Right renal pelvis (tissue), 4 donors: ENCODE measurements at places on chromosomes 3 and 15.

GRCh38 chr15:70407336-70407670, 309.6 kb upstream of the TLE3 start:
- no peak for DNase-seq

- no peak for DNase-seq
Measured at GRCh38 chr3:14890476-14890875, 56.9 kb upstream of the NR2C2 start.

DNA sequence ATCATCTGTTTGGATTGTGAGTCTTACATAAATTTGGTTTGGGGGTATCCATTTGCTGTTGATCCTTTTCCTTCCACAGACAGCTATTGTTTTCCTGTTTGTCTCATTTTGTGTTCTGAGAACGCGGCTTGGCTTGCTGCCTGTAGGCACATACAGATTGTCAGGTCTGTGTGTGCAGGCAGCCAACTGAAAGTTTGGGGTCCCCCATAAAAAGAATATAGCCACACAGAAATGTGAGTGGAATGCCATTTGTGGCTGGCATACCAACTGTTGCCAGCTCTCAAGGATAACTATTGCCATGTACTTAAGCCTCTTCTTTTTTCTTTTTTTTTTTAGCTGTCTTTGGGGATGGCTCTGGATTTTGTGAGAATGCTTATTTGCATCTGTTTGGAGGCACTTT, 1308.0 kb downstream of the ROBO1 start:
- no peak for DNase-seq

DNA sequence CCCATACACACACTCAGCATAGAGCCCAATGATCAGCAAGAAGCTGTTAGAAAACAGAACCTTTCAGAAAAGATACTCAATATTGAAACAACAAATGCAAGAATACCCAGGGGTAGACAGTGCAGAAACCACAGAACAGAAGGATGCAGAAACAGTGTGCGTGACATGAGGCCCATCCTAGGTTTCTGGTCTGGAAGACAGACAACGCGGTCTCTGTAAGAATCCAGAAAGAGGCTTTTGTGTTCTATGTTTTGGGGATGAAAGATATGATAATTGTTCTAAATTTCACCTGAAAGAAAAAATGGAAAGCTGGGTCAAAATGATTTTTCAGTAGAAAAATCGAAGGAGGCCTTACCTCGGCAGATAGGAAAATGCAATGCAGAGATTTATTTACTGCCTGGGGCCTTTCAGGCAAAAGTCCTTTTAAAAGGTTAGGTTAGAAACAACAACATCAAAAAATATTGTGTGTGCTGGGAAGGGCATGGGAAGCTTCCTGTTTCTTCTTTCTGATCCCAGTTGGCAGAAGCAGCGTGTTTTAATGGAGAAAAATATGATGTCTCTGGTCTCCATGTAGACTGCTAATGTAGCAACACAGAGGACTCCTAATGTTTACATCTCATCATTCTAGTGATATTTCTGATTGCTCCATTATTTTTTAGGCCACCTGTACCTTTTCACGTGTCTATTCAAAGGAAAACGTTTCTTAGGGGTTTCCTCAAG, 17.0 kb downstream of the SYNM start:
- DNase-seq: no peak

DNA sequence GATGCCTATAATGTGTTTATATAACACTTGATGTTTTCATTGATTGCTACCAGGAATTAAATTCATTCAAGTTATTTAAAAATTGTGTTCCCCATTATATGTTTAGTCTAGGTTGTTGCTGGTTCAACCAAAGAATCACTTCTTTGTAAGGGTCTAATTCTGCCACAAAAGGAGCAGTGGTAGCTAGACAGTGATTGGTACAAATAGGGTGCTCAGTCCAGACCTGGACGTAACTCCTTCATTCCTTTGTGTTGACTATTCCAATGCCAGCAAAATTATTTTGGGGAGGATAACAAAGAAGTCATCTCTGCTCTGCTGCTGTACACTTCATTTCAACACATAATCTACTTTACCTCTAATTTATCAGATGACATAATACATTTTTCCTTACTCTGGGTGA, 1.2 kb downstream of the CHMP2B start:
- no peak for DNase-seq

DNA sequence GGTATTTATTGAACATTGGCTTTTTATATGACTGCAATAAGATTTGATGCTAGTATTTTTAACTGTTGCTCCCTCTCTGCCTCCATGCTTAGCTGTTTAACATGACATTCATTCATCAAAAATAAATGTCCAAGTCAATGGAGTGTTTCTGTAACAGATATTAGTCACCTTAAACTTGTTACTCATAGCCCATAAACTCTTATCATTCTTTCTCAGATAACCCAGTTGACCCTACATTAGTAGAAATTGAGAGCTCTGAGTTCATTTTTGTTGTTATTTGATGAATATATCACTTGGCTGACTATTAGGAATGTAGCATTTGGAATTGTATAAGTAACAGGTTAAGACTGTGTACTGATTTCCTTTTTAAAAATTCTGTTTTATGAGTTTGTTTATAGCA, 201.1 kb downstream of the UBE2E2 start:
- no peak for DNase-seq

DNA sequence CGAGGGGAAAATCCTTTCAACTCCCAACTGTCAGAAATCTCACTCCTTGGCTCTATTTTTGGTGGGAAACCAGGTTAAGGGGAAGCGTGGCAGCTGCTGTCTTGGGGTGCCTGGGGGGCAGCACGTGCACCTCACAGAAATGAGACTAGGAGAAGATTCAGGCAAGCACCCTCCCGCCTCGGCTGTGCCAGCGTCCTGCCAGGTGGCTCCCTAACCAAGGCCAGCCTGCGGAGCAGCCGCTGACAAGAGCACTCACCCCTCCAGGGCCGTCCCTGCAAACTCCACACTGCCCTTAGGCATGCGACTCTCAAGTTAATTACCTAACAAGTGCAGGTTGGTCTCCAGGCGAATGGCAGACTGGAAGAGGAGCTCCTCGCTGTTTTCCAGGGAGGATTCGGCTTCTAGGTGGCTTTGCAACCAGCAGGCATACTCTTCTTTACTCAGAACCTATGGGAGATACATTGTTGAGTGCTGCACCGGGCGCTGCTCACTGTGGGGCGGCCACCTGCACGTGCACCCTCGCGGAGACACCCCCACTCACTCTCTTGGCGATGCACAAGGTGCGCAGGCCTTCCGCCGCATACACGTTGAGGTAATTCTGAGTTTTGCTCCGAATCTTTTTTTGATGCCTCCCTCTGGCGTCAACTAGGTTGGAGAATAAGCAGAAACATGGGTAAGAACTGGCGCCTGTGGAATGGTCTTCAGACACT, 155.3 kb downstream of the ATP10A start:
- DNase-seq: no peak

DNA sequence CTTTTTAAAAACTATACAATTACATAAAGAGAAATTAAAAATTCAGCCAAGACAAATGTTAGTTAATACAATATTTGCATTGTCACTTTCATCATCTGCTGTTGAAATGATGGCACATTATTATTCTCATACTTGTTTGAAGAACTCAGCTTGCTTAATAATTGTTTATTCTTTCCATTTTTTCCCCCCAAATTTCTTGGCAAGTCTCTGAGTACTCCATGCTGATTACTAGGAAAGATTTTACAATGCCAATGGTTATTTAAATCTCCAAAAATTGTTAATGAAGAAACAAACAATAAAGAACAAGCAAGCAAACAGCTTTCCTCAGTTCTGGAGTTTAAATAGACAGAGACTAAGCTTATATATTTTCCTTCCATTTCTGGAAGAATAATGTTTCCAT, 15.1 kb upstream of the STXBP5L start:
- DNase-seq: no peak

GRCh38 chr3:106168962-106169750, 300.3 kb upstream of the CBLB start:
- DNase-seq: no peak

- DNase-seq: no peak
Measured at GRCh38 chr3:175070946-175071345, 211.8 kb downstream of the NAALADL2 start.

GRCh38 chr15:48775546-48775945, 35.3 kb downstream of the CEP152 start:
- DNase-seq: no peak

- no peak for DNase-seq
Measured at GRCh38 chr15:92907229-92907628, 7.1 kb downstream of the CHD2 start.

- DNase-seq: no peak
Measured at GRCh38 chr3:82643948-82644347, 882.5 kb upstream of the GBE1 start.

DNA sequence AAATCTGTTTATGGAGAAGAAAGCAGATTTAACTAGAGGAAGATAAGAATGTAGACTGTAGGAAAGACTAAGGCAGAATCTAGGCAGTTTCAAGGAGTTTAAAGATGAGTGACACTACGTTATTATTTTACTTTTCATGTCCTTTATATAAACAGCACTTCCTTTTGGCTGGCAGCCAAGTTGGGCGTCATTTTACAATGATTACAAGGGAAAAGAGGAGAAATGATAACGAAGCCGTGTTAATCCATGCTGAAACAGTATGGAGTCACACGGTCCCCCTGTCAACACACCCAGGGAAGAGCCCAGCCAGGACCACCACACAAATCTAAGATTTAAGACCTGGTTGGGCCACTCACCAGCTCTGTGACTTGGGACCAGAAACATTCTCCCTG, 83.7 kb upstream of the NEO1 start:
- DNase-seq: no peak

GRCh38 chr15:90915216-90915807, 12.2 kb downstream of the MAN2A2 start:
- no peak for DNase-seq

GRCh38 chr15:33460166-33460805, 149.5 kb downstream of the RYR3 start:
- DNase-seq: no peak

DNA sequence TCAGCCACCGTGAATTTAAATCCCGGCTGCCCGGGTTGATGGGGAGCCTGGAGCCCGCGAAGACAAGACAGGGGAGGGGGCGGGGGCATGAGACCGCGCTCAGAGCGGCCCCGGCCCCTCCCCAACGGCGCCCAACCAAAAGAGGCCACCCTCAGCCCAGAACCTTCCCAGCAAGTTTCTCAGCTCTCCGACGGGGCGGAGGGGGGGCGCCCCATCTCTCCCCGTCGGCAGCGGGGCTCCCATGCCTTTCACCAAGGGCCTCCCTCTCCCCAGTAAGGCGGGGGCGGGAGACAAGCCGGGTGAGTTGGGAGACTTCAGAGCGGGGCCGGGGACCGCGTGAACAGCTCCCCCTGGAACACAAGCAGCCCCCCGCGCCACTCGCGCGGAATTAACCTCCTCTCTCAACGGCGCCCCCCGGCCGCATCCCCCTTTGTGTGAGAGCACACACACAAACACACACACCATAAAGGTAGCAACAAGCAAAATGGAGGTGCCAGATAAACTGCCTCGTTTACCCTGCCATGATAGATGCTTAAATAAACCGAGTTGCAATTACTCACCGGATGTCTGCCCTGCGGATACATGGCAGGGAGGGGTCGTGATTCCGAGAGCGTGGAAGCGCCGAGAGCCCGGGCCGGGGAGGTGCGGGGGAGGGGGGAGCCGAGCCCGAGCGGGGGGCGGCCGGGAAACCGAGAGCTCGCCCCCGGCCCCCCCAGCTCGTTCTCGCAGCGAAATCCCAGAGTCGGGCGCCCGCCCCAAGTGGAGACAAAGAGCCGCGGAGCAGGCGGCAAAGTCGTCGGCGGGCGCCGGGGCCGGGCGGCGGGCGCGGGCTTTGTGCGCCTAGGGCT, 1.3 kb downstream of the TLE3 start:
- no peak for DNase-seq

- DNase-seq: no peak
Measured at GRCh38 chr15:65412556-65412955, 10.2 kb downstream of the IGDCC4 start.

- DNase-seq: no peak
Measured at GRCh38 chr3:63921741-63922482, 9.7 kb upstream of the SCAANT1 start.

DNA sequence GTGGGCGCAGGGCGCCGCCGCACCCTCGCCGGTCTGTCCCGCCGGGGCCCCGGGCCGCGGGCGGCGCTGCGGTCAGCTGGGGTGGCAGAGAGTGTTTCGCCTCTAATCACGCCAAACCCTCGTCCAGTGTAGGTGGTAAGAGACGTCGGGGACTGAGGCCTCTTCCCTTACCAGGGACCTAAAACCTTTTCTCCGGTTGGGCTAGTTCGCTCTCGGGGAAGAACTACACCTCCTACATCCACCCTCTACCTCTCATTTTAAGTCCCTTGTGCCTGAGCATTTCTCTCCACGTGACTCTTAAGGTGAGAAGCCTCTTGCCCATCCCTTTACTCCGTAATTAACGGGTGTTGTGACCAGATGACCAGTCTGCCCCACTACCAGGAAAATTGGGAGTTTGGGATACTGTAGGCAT, 520 bp downstream of the TMEM42 start:
- peak; percentile 14 for DNase-seq

- no peak for DNase-seq
Measured at GRCh38 chr3:95407709-95408463, 1345.0 kb downstream of the NSUN3 start.

- DNase-seq: no peak
Measured at GRCh38 chr3:36904641-36905040, 40.2 kb downstream of the TRANK1 start.

- DNase-seq: no peak
Measured at GRCh38 chr3:8840556-8840955, 71.1 kb upstream of the OXTR start.

GRCh38 chr15:98903377-98904018, 104.1 kb downstream of the PGPEP1L start:
- DNase-seq: no peak

DNA sequence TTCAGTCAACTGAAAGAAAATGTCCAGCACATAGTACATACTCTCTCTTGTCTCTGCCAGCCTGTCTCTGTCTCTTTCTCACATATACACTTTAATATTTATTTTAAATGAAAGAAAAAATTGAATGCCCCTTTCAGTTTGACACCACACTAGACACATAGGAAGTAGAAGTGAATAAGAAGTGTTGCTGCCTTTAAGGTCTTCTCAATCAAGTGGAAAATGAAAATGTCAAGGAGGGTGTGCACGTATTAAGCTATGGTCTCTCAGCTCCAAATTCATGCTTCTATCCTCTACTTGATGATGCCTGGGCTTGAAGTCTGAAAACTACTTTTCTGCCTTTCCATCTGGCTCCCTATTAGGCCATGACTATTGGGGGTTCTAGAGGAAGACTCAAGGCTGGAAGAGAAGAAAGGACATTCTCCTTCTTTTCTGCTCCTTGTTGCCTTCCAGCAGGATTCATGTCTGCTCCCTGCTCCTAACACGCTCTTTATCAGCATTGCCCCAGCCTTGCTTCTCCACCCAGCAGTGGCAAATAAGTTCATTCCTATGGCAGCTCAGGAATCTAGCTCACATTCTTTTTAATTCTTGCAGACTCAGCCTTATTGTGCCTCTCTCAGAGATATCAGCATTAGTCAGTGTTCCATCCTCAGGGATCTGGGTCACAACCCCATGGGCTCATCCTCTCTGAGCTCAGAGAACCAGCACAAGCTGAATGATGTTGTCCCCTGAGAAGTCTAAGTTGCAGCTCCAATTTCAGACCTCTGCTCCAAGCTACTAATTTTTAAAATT, 609.1 kb upstream of the GRM7 start:
- no peak for DNase-seq

GRCh38 chr3:152272771-152273242, 4.1 kb downstream of the MBNL1 start:
- DNase-seq: no peak

GRCh38 chr3:122397201-122397600, 13.2 kb downstream of the FAM162A start:
- DNase-seq: no peak

- DNase-seq: no peak
Measured at GRCh38 chr3:193031911-193032310, 114.3 kb upstream of the MB21D2 start.

- no peak for DNase-seq
Measured at GRCh38 chr3:147551491-147551890, 142.3 kb downstream of the ZIC1 start.
